ENCODE measurements at places on chromosomes 6 and 20. TPM values are rescaled to one million over a fixed set of nuclear protein-coding genes. Genes with fewer than 3 reads are reported as not detected.

The C4A gene
- 0.05 TPM for total RNA-seq

The HLA-E gene
- total RNA-seq, result 131 TPM

The ELMO2 gene
- 26.1 TPM for total RNA-seq

The FAM217A gene
- not detected for total RNA-seq

The SLCO4A1 gene
- total RNA-seq, result 4.0 TPM

The DPPA5 gene
- not detected for total RNA-seq

The LY6G6C gene
- 1.5 TPM for total RNA-seq

The COL10A1 gene
- 0.14 TPM for total RNA-seq
